ENCODE measurements at places on chromosomes 1 and 21. TPM values are rescaled to one million over a fixed set of nuclear protein-coding genes. Genes with fewer than 3 reads are reported as not detected.

Gene PHC2
- total RNA-seq = 41.4 TPM

Gene WDR64
- 0.44 TPM for total RNA-seq

Gene INTS7
- total RNA-seq = 37.2 TPM

Gene SOX13
- total RNA-seq = 0.12 TPM

Gene SLC35F3
- total RNA-seq = 8.0 TPM

Gene NCSTN
- total RNA-seq = 75.8 TPM

Gene TTC39A
- total RNA-seq = not detected

Gene CALML6
- total RNA-seq = not detected

Gene PCSK9
- total RNA-seq = not detected

Gene EPHA2
- total RNA-seq = not detected

Gene SFPQ
- 362 TPM for total RNA-seq

Gene TAS1R1
- total RNA-seq = not detected

Gene KIF17
- total RNA-seq = not detected

Gene PRRX1
- not detected for total RNA-seq

Gene MAP10
- total RNA-seq = 4.5 TPM

Gene MIXL1
- total RNA-seq = not detected

Gene ASAP3
- 0.22 TPM for total RNA-seq

Gene EXTL1
- total RNA-seq = not detected

Gene KRTAP22-1
- total RNA-seq = not detected

Gene PROX1
- not detected for total RNA-seq

Gene S100A7
- not detected for total RNA-seq

Gene SLC27A3
- 22.5 TPM for total RNA-seq

Gene ZMYM1
- total RNA-seq = 11.9 TPM

Gene MTARC1
- not detected for total RNA-seq

Gene UBXN11
- total RNA-seq = 33.8 TPM

Gene C1orf115
- total RNA-seq = 0.32 TPM

Gene GNAT2
- 0.15 TPM for total RNA-seq

Gene SH2D1B
- not detected for total RNA-seq

Gene CD5L
- not detected for total RNA-seq

Gene RIMKLA
- 2.2 TPM for total RNA-seq

Gene C1QB
- not detected for total RNA-seq

Gene FAM163A
- total RNA-seq = not detected

Gene LRRIQ3
- total RNA-seq = 0.39 TPM

Gene TLR5
- total RNA-seq = 0.17 TPM

Gene SMCP
- total RNA-seq = not detected

Gene KPRP
- total RNA-seq = not detected

Gene CA6
- total RNA-seq = 2.3 TPM

Gene HES3
- total RNA-seq = not detected

Gene CIART
- total RNA-seq = 1.1 TPM

Gene PADI2
- not detected for total RNA-seq

Gene MORC3
- total RNA-seq = 36.9 TPM

Gene EYA3
- total RNA-seq = 34.3 TPM

Gene F3
- not detected for total RNA-seq

Gene GBP5
- 845 TPM for total RNA-seq

Gene KCNQ4
- total RNA-seq = 0.88 TPM

Gene FAM72B
- 13.6 TPM for total RNA-seq

Gene CR1L
- not detected for total RNA-seq

Gene SIM2
- total RNA-seq = 0.22 TPM

Gene CACNA1E
- total RNA-seq = 0.05 TPM

Gene AMY2A
- total RNA-seq = not detected

Gene HUNK
- total RNA-seq = not detected

Gene PYHIN1
- total RNA-seq = 35.3 TPM

Gene SLC39A1
- 65.1 TPM for total RNA-seq

Gene FCGR3B
- not detected for total RNA-seq

Measured in T-helper 1 cell treated with Interleukin-12 subunit alpha and Interleukin-12 subunit beta and Interleukin-4 antibody, amounts not matched to agents 30 ng/mL and 1 ng/mL, for 36 hours (primary cell).